ENCODE measurements at places on chromosomes 1 and 21. TPM values are rescaled to one million over a fixed set of nuclear protein-coding genes. Genes with fewer than 3 reads are reported as not detected.

STIL gene
- 4.9 TPM for polyA plus RNA-seq

DNA sequence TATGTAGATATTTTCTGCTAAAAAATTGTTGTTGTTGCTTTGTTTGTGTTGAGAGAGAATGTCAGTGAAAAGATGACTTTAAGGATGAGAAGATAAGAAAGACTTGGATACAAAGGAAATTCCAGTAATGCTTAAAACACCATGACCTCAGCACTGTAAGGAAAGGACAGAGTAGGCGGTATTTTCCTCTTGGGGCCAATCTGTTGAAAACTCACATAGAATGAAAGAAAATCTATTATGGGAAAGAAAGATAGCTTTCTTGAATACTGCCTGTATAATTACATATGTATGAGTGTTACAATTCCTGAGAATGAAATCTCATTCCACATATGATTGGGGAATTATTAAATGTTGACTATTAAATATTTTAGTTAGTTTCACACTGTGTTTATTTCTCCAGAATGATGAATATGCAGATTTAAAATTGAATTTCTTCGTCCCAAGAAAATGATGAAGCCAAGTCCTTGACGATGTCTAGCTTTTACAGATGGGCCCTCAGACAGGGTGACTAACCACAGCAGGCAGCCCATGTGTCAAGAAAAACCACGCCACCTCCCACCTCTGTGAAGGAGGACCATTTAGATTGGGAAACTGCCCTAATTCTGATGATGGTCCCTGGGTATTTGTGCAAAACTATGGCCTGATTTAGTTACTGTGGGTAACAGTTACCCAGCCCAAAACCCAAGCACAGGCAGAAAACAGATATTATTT, 49.7 kb upstream of the LMO4 start:
- no peak for DNase-seq

MLLT11 gene
- polyA plus RNA-seq = 26.7 TPM

- no peak for DNase-seq
Measured at GRCh38 chr1:200317236-200317635, 92.6 kb downstream of the ZNF281 start.

- DNase-seq = no peak
Measured at GRCh38 chr1:172801771-172802322, 142.9 kb downstream of the FASLG start.

DNA sequence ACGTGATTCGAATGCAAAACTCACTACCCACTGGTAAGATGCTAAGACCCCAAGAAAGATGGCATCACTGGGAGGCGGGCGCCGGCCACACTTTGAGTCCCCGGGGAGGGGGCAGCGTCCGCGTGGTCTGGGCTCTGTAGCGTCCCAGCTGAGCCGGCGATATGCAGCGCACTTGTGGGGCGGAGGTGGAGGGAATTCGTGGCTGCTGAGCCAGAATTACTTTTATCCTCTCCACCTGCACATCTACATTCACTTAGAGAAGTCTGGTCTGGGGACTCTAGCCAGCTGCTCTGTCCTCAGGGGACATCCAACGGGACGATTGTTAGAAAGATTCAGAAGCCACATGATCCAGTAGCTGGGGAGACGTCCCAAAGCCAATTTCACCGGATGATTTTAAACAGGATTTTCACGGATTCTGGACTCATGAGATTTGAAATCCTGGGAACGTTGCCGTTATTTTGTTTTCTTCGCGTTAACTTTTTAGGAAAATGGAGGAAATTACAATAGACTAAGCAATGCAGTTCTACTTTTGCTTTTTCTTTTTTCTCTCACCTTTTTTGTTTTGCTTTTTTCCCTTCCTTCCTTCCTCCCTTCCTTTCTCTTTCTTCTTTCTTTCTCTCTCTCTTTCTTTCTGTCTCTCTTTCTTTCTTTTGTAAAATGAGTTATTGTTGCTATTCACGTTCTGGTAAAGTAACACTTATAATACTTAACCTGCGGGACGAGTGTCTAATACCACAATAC, 1.3 kb downstream of the JAM2 start:
- DNase-seq = peak; percentile 73

TADA1 gene
- polyA plus RNA-seq = 9.3 TPM

DNA sequence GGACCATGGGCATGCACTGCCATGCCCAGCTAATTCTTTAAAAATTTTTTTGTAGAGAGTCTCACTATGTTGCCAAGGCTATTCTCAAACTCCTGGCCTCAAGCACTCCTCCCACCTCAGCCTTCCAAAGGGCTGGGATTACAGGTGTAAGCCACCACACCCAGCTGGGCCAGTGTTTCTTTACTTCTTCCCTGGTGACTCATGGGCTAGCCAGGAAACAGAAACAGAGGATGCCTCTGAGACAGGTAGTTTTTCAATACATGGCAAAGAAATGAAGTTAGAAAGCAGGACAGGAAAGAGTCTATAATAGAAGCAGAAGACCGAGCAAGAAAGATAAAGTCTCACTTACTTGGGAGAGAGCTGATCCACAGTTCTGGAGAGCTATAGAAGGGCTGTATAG, 7.6 kb upstream of the C1orf74 start:
- DNase-seq = no peak

DNA sequence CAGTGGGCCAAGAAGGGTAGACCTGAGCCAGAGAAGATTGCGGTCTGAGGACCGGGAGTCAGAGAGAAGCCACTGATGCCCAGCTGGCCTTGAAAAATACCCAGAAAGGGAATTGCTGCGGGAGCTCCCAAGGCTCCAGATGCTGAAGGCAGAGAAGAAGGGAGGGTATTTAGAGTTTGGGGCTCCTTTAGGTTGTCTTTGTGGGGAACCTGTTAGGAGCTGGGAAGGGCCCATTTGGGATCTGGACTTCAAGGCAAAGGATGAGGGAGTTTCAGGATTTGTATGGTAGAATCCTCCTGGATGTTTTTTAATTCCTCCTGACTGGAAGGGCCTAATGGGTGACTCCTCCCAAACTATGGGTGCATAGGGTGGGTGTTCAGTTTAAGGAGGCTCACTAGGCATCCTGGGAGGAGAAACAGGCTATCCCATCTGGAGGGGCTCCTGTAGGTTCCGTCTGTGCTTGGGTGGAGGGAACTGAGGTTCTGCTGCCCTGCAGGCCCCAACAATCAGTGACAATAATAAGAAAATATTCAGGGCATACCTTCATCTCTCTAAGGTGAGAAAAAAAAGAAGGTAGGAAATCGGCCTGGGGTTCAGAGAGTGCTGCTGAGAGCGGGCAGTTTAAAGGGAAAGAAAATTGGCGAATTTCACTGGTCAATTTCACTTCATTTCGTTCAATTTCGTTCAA, 5.1 kb downstream of the FOXD2 start:
- DNase-seq = peak; percentile 15

DNA sequence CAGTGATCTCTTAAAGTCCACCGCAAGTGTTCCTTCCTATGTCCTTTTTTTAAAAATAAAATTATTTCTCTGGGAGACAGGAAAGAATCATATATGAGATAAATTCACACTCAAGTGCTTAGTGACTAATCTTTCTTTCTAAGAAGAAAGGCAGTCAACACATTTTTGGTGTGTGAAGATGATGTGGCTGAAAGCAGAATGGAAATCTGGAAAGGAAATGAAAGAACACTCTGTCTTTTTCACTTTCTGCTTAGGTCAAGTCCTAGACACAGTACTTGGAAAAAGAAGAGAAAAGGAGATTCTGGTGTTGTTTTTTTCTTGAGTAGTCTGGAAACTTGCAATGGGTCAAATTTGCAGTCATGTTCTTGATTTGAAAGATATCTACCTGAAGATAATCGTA, 45.5 kb upstream of the PRRX1 start:
- DNase-seq = no peak

KANK4 gene
- polyA plus RNA-seq = 0.02 TPM

DNA sequence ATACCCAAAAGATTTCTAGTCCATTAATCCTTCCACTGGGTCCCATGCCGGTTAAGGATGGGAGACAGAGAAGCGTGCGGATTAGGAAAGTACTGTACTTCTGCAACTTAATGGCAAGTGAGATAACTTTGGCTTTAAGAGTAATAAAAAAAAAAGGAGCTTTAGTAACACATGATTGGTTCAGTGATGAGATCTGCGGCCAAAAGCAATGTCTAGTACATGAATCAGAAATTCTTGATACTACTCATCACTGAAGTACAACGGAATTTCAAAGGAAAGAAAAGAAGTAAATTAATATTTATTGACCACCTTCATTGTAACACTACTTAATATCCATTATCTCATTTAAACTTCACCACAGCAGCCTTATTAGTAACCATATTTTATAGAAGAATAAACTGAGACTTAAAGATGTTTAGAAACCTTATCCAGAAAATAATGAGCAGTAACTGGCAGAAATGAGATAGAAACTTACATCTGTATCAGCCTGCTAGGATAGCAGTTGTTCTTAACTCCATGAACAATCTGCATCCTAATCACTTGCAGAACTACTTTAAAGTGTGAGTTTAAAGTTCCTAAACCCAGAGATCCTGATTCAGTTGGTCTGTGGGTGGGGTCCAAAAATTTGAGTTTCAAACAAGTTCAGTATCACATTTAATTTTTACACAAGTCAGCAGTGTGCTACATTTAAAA, 14.1 kb upstream of the NUF2 start:
- DNase-seq = no peak

OR2L3 gene
- 0.02 TPM for polyA plus RNA-seq

GRCh38 chr1:193070942-193071341, 11.5 kb downstream of the RO60 start:
- no peak for DNase-seq

- peak; percentile 98 for DNase-seq
Measured at GRCh38 chr21:44817914-44818639, at the start of gene SUMO3. SUMO3 (minus strand) TSS chr21:44818062; CDS start chr21:44817968, 94 bp downstream.

DNA sequence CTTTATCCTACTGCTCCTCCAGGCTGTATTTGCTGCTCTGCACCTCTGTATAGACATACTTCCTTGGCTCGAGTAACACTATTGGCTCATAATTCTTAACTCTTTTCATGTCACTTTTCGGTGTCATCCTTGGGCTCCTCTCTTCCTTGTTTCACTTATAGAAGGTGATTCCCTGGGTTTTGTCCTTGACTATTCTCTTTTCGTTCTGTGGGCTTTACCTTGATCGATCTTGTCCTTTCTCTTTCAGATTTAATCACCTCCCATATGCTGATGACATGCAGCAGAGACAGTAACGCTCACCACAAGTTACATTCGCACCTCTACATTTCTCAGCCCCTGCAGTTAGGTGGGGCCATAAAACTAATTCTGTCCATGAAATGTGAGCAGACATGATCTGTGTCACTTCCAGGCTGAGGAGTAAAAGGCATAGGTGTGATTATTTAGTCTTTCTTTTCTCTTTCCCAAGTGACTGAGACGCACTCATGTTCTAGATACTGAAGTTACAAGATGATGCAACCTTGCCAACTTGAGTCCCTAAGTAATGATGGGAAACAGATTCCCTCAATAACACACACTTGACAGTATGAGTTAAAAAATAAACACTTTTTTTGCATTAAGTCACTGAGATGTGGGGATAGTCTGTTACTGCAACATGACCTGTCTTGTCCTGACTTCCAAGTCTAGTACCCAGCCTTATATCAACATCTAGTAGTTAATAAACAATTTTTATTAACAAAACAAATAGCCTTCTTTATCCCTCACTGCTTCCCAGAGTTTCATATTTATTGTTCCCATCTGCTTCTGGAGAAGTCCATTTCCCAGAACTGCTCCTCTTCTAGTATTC, 49.9 kb upstream of the HAO2 start:
- DNase-seq = no peak

DNA sequence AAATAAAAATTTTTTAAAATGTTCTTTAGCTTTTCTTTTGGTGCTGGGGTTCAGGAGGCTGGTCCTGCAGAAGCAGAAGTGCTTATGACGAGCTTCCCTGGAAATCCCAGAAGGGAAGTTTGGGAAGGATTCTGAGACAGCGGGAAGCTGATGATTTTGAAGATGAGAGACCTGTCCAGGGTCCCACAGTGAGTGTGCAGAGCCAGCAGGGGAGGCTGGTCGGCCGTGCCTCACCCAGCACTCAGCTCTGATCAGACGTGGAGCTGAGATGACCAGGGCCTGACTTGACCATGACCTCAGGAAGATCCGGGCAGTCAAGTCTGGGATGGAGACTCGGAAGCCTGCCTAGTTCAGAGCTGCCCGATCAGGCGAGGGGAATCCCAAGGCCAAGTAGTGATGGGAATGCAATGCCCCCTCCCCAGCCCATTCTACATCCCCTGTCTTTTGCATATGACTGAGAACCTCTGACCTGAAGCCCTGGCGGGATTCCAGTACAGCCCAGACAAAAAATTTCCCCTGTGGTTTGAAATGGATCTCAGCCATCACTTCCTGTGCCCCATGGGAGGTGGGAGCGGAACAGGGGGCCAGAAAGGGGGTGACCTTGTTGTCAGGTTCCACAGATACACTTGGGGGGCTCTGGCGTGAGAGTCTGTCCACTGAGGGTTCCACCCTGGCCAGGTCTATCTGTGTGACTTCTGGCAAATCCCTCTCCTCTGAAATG, 96.8 kb upstream of the RUNX3 start:
- DNase-seq = no peak

- DNase-seq = no peak
Measured at GRCh38 chr1:156073740-156074139, 8.5 kb downstream of the MEX3A start.

DNA sequence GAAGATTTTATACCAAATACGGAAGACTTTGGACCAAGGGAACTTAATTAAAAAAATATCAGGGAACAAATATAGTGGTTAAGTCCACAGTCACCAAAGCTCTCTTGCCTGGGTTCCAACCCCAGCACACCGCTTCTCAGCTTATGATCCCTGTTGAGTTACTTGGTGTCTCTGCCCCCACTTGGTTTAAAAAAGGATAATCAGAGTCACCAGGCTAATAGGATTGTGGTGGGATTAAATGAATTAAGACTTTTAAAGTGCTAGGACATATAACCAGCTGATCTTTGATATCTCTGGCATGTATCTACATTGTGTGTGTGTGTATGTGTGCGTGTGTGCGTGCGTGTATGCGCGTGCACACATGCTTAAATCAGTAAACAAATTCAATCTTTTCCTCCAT, 474.7 kb upstream of the DAB1 start:
- DNase-seq = no peak

DNA sequence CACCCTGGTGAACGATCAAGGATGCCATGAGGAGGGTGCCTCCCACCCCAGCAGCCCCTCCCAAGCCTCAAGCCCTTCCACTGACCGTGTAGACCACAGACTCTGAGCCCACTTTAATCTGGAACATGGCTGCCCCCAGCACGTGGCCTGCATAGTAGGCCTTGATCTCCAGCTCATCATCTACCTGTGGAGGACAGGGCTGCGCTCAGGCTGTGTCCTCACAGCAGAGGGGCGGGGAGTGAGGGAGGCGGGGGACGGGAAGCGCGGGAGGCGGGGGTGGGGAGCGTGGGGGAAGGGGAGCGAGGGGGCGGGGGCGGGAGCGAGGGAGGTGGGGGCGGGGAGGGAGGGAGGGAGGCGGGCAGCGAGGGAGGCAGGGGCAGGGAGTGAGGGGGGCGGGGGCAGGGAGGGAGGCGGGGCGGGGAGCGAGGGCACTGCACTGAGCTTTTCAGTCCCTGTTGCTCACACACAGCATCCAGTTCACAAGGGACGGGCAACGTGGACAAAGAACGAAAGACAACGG, 7.1 kb downstream of the PUSL1 start:
- no peak for DNase-seq

CD1E gene
- polyA plus RNA-seq = not detected

DNA sequence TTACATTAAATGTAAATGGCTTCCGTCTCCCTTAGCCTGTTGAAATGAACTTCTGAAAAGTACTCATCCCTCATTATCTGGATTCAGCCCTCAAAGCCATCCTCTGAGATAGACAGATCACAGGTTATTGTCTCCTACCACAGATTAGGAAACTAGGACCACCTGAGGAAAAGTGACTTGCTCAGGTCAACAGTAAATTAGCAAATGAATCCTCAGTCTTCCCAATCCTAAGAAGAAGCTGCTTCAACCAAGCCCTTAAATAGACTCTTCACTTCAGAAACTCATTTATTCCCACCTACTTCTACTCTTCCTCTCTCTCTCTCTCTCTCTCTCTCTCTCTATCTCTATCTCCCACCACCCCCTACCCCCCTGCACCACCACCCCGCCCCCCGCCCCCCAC, 152.3 kb downstream of the DMRTA2 start:
- no peak for DNase-seq

All from SK-N-SH (cell line).